ENCODE measurements at places on chromosomes 3 and 15. TPM values are rescaled to one million over a fixed set of nuclear protein-coding genes. Genes with fewer than 3 reads are reported as not detected.

DNA sequence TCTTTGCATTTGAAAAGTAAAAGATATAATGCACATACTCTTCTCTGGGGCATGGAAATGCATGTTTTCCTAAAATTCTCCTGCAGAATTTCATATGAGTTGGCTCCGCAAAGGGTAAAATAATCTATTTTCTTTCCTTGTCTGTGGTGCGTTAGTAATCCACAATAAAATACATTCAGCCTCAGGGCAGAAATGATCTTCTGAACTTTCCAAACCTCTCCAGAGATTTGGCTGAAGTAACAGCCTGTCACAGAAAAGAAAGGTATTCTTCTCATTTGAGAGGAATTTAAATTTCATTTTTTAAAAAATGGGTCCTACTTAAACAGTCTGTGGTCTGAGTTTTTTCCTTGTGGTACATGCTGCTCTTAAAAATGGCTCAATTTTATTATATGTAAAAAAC lies 182.7 kb upstream of the DCBLD2 start:
- DNase-seq = no peak

DNA sequence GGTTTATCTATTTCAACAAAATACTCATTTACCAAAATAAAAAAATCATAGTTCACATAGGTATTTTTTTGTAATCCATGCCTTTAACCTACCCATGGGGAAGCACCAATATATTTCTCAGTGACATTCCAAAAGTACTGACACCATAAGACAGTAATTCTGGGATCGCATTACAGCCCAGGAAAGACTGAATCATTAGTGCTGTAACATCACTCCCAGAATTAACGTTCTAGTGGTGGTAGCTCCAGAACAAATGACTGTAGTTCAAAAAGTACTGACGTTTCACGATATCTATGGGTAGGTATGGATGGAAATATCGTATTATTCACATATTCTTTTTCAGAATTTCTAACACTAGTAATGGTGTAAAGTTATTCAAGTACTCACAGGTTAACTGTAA lies 54.3 kb upstream of the NEK10 start:
- no peak for DNase-seq

Gene IQCF5
- total RNA-seq = not detected

GRCh38 chr3:179513862-179514261 lies 48.9 kb upstream of the ACTL6A start:
- DNase-seq = no peak

Gene UBE2Q2
- total RNA-seq = 42.4 TPM

Gene KNL1
- 5.6 TPM for total RNA-seq

DNA sequence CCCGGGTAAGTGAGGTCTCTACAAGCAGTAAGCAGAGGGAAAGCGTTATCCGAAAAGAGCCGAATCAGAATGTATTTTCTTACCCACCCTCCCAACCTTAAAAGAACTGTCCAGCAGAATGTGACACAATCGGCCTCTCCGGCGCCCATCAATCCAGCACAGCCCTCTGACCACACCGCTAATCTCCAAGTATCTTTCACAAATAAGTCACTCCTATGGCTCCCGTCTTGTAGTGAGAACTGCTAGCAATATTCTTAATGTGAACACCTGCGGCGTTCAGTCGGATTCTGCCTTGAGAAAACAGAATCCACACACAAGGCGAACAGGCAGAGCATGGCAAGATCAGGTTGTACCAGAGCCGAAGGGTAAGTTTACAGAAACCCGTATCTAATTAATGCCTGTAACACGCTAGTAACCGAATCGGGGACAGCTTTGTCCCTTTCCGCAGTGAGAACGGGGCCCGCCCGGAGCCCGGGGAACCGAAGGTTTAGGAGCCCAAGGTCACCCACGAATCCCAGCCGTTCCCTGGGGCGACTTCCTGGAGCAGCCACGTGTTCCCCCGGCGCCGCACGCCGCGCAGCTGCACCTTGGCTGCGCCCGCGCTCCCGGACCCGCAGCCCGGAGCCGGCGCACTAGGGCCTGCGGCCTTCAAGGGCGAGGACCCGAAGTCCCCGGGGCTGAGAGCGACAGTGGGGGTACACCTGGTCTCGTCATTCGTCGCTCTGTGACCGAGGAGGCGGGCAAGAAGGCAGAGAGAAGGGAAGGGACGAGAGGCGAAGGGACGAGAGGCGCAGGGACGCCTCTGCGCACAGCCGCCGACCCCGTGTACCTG lies 672 bp downstream of the TFRC start:
- peak; percentile 86 for DNase-seq

Gene ALPK3
- total RNA-seq = 0.37 TPM

Gene ROBO1
- total RNA-seq = 73.8 TPM

- no peak for DNase-seq
Measured at GRCh38 chr3:181985386-181985785, 273.7 kb downstream of the SOX2 start.

DNA sequence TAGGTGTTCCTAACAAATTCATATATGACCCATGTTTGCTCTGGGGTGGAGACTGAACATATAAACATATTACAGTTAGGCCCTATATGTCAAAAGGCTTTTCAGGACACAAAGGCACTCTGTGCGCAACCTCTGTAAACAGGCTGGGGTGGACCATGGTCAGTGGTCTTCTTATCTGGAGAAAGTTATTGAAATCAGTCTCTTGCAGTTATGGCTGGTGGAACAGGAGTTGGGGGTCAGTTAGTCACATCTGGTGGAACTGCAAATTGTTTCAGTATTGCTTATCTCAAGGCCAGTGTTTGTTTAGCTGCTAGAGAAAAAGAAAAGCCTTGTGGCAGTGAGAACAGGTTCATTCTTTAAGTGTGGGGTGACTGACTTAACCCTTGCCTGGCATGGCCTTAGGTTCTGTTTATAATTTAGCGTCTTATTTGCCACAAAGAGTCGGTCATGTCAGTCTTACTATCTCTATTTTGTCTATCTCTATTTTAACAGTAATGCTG lies 5.9 kb upstream of the GP9 start:
- no peak for DNase-seq

- DNase-seq = no peak
Measured at GRCh38 chr3:149545049-149545448, 70.6 kb downstream of the TM4SF4 start.

- DNase-seq = no peak
Measured at GRCh38 chr3:105746231-105746996, 122.4 kb downstream of the CBLB start.

- no peak for DNase-seq
Measured at GRCh38 chr15:51093839-51094605, 684 bp downstream of the TNFAIP8L3 start.

Gene ERICH6
- 0.83 TPM for total RNA-seq

- no peak for DNase-seq
Measured at GRCh38 chr3:113601240-113601639, 68.9 kb downstream of the SIDT1 start.

DNA sequence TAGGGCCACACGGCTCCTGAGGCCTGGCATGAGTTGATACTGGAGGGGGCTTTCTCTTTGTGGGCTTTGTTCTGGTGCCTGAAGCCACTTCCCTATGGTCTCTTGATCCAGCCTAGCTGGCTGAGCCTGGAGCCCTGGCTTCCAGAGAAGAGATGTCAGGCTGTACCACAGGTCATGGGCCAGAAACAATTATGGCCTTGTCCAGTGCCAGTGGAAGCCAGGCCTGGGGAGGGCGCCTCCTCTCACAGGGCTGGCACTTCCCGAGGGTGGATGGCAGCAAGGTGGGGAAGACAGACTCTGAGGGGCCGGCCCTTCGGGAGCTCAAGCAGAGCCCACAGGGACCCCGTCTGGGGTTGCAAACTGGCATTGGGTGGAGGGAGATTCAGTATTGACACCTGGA lies 34.9 kb upstream of the ACAD9 start:
- DNase-seq = no peak

DNA sequence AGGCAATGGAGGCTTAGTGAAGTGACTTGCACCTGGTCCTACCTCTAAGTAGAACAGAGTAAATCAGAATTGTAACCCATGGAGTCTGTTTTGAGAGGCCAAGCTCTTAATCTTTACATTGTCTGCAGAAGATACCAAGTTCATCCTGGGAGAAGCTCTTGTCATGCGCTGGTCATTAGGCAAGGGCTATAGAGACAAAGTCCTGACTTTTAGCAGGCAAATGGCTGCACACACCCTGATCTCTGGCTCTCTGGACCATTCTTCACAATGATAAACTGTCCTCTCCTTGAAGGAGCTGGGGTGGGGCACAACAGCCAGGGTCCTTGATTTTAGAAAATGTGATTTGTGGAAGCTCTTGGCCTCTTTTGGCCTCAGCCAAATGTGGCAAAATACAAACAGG lies 65.4 kb downstream of the MCTP2 start:
- DNase-seq = no peak
